Kidney capillary endothelial cell (primary cell): ENCODE measurements at places on chromosomes 12 and 14.

DNA sequence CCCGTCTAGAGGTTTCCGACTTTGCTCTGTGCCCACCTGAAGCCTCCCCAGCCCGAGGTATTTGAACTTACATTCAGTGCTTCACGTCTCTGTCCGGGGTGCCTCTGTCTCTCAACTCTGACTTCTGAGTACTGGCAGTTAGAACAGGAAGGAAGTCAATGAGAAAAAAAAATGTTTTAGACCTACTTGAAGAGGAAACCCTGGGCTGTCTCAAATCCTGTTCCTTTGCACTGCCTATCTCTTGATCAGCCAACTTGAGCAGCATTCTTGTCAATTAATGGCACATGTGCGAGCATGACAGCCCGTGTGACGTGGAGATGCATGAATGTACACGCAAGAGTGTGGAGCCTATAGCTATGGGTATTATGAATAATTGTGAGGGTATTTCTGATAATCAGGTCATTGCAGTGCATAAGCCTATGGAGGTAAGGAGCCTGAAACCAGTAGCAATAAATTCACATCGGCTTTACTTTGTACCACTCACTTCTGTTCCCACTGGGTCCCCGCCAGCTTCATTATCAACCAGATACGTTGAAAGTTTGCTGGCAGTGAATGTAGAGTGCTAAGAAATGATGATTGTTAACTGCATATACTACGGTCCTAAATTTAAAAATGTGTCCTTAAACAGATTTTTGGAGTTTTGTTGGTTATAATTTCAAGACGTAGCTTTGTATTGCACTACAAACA, at the start of gene ARHGDIB:
Gene ARHGDIB (minus strand): TSS at position 136 of the 687 bp plus-strand sequence. CDS start 10,889 bp downstream, outside the sequence.
- peak; percentile 61 for DNase-seq

DNA sequence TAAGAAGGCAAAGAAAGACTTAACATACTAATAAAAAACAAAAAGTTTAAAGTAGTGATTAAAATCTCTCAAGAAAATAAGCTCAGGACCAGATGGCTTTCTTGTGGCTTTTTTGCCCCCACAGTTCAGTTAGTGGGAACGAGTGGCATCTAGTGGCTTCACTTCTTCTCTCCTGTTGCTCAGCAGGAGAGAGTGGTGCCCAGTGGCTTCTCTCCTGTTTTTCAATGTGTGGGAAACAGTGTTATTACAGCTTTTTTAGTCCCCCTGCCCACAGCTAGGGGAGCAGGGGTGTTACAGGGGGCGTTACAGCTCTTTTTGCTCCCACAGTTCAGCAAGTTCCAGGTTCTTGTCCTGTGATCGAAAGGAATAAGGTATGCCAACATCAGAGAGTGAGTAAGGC, 135.2 kb downstream of the RERGL start:
- DNase-seq, result no peak

DNA sequence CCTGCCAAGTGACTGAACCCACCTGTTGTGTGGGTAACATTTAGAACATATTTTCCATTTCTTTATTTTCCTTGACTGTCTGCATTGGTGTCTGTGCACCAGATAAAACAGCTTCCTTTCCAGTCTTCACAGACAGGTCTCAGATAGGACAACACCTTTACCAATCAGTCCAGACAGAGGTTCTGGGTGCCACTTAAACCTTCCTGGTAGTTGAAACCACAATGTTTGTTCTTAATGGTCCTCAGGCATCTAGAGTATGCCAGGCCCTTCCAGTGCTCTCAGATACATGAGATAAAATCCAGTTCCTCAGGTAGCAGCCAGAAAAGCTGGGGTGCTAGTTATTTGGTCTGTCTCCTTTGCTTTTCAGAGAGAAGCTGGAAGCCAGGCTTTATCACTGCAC, 7.0 kb upstream of the CLEC2D start:
- DNase-seq, result no peak

DNA sequence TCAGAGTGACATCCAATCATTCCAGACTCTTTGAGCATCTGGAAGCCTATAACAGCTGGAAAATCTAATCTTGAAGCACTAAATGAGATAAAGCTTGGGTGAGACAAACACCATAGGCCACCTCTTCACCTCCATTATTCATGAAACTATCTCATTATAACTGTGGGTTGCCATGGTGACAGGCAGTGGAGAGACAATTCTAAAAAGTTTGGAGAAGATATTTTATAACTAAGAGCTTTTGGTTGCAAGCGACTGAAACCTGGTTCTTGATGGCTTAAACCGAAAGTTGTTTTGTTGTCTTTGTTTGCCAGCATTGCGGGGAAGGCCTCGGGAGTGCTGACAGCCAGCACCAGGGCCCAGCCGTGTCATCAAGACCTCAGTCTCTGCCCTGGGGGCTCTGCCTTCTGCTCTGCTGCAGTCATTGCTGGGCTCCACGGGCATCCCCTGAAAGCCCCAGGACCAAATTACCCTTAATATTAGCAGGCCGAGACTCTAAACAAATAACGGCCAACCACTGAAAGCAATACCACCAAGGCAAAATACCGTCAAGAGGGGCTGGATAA, 353.6 kb upstream of the SFSWAP start:
- DNase-seq, result no peak

- DNase-seq, result no peak
Measured at GRCh38 chr14:82667501-82667900, 1133.8 kb upstream of the SEL1L start.

DNA sequence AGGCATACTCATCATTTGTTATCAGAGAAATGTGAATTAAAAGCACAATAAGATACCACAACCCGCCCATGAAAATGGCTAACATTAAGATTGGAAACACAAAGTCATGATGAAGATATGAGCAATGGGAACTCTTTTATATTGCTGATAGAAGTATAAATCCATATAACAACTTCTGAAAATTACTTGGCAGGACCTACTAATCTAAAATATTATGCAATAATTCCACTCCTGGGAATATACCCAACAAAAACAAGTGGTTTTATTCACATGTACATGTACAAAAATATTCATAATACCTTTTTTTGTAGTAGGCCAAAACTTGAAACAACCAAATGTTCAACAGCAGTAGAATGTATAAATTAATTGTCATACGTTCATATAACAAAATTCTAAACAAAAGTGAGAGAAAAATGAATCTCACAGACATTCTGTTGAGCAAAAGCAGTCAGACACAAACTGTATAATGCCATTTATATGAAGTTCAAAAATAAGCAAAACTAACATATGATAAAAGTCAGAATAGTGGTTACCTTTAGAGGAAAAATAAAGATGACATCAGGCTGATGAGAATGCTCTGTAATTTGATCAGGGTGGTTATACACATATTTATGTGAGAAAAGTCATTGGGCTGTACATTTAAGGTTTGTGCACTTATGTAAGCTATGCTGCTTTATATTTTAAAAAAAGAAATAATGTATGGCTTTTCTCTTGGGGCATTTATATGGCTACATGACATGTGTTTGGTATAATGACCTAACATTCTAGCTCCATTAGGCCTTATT, 309.2 kb upstream of the KITLG start:
- no peak for DNase-seq

GRCh38 chr14:21059842-21060613, 2.4 kb downstream of the RNASE8 start:
- no peak for DNase-seq

- DNase-seq, result no peak
Measured at GRCh38 chr14:79502751-79503148, 708.6 kb downstream of the DIO2 start.

- no peak for DNase-seq
Measured at GRCh38 chr12:105272152-105272551, 36.2 kb upstream of the APPL2 start.

DNA sequence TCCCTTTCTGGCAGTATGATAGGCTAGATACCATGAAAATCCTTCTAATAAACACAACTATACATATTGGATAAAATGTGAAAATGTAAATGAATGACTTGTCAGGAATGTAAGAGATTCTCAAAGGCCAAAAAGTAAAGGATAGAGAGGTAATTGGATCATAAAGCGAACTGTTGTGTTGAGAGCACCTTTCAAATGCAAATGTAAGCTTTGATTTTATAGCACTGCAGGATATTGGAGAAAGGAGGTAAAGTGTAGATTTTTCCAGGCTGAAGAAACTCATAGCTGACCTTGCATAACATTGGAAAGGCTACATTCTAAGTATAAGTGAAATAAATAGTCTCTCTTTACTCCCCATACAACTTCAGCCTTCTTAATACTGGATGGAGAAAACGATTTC, 54.0 kb downstream of the PTPRB start:
- DNase-seq, result no peak

- DNase-seq, result no peak
Measured at GRCh38 chr14:32352631-32353030, 23.5 kb downstream of the AKAP6 start.

DNA sequence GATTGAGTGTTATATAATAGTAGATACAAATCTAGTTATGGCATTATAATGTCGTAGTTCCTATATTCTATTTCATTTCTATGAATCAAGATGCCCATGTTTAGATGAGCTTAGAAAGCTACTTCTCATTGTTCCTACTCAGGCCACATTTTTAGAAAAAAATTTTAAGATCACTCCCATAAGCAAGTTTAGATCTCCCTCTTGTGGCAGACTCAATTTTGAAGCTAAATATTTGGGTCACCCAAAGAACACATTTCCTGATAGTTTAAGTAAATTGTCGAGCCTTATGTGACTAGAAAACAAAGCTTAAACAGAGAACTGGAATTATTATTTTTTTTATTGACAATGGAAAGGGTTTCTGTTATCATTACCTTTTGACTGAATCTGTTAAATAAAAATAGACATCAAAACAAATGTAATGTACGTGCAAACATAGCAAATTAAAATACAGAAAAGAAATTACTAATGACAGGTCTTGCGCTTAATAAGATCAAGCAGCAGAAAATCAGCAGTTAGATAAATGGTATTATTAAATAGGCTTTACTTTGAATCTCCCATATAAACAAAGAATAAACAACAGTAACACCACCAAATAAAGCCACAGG, 180.2 kb downstream of the ACSS3 start:
- DNase-seq, result peak; percentile 52

GRCh38 chr12:43848786-43849185, 12.9 kb downstream of the TMEM117 start:
- DNase-seq, result no peak
